Fibroblast of skin of right biceps (primary cell): ENCODE measurements at places on chromosomes 16 and 17.

- DNase-seq, result no peak
Measured at GRCh38 chr17:6573982-6574686, 17.8 kb upstream of the PITPNM3 start.

- peak; percentile 65 for DNase-seq
Measured at GRCh38 chr16:47143677-47144558, at the start of gene NETO2. Gene NETO2 (minus strand): TSS chr16:47143945. CDS start chr16:47143612, 333 bp downstream.

- DNase-seq, result peak; percentile 80
Measured at GRCh38 chr16:81945665-81946064, 65.6 kb downstream of the SDR42E1 start.

- DNase-seq, result no peak
Measured at GRCh38 chr16:70364399-70364798, 17.7 kb downstream of the DDX19A start.

DNA sequence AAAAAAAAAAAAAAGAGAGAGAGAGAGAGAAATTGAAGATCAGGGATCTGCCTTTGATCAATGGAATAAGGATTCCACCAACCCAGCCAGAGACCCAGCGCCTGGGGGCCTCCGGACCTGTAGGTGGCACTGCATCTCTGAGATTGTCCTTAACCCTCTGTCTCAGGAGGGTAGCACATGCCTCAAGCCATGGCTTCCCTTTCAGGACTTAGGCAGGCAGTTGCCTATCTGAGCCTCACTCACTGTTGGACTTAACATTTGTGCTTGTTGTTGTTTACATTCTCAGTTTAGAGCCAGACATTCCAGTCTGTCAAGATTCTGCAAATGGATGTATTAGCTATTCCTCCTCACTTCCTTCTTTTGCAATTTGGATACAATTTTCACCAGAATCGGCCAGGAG is 5.1 kb upstream of the SCNN1B start:
- no peak for DNase-seq

DNA sequence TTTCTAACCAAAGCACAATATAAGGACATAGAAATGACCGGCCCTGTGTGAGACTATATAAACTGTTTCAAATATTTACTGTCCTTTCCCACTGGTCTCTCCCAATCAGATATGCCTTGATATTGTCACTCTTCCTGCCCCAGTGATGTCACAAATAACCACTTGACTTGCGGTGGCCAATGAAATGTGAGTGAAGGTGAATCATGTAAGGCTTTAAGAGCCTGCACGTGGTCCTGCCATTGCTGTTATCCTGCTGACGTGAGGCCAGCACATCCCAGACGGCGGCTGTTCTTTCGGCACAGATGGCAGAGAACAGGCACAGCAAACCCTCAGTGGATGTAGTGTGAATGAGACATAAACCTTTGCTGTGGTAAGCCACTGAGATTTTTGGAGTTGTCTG is 5.4 kb upstream of the KLHL11 start:
- DNase-seq, result peak; percentile 10

GRCh38 chr17:82098939-82099763 is 1.1 kb upstream of the FASN start:
- no peak for DNase-seq

- DNase-seq, result no peak
Measured at GRCh38 chr17:43928609-43929008, 13.7 kb downstream of the PPY start.

DNA sequence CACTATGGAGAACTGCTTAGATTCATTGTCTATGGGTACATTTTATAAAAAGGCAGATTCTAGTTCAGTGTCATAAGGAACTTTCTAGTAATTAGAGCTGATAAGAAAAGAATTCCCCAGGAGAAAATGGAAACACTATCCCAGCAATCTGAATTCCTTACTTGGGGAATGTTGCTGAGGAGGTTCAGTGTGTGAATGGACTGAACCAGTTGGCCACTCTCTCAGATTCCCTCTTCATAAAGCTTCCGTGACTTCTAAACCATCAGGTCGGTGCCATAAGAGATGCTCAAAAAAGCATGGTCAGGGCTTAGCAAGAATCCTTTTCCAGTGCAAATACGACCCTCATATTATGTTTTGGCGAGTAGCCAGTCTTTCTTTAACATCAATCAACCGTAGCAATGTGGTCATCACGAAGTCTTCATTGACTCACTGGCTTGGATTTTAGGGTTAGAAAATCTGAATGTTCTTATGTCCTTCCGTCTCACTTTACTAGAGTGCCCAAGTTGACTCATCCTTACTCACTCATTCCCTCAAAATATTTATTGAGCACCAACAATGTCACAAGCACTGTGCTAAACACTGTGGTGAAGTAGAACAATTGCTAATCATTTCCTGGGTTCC is 102.7 kb upstream of the HLF start:
- peak; percentile 91 for DNase-seq

- peak; percentile 96 for DNase-seq
Measured at GRCh38 chr17:31696184-31696602, 162.9 kb downstream of the COPRS start.

GRCh38 chr16:80924372-80924978 is 82.2 kb downstream of the CMC2 start:
- peak; percentile 61 for DNase-seq

DNA sequence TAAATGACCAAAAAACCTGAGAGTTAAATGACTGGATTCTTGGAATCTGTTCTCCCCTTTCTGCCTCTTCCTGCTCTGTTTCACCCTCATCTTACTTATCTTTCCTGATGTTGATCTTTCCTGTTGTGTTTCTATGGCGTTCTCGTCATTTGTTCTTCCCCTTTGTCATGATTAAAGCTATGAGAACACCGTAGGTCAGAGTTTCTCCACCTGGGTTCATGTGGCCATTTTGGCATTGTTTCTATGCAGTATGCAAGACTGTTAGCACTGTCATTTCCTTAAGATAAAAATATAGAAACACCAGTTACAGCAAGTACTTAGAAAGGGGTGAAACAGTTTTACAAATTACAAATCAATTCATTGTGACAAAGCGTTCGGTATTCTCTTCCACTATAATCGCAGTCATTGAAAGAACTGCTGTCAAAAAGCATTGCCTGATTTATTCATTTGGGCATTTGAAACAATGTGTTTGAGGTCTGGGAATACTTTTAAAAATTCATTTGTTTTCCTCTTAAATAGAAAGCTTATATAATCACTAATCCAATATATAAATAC is 166.0 kb downstream of the PHKB start:
- no peak for DNase-seq

GRCh38 chr17:77036841-77037381 is 103.9 kb upstream of the SEC14L1 start:
- no peak for DNase-seq

- DNase-seq, result peak; percentile 49
Measured at GRCh38 chr17:19262650-19263631, 25.8 kb downstream of the EPN2 start.

GRCh38 chr17:17729620-17730249 is 48.5 kb downstream of the RAI1 start:
- DNase-seq, result no peak

DNA sequence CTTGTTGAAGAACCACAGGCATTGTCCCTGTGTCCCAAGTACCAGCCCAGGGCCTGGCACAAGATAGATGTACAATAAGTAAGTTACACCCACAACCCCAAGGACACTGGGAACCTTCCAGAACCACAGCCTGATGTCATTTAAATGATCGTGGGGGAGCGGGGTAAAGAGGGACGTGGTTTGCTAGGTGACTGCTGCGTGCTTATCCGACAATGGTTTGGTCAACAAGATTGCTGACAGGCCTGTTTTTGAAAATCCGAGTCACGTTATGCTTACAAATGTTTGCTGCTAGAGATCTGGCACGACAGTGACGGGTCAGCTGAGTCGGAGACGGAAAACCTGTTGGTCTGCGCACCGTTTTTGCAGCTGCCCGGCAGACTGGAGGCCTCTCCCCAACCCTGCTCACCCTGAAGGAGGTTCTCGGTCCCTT is 22.8 kb downstream of the COTL1 start:
- no peak for DNase-seq

DNA sequence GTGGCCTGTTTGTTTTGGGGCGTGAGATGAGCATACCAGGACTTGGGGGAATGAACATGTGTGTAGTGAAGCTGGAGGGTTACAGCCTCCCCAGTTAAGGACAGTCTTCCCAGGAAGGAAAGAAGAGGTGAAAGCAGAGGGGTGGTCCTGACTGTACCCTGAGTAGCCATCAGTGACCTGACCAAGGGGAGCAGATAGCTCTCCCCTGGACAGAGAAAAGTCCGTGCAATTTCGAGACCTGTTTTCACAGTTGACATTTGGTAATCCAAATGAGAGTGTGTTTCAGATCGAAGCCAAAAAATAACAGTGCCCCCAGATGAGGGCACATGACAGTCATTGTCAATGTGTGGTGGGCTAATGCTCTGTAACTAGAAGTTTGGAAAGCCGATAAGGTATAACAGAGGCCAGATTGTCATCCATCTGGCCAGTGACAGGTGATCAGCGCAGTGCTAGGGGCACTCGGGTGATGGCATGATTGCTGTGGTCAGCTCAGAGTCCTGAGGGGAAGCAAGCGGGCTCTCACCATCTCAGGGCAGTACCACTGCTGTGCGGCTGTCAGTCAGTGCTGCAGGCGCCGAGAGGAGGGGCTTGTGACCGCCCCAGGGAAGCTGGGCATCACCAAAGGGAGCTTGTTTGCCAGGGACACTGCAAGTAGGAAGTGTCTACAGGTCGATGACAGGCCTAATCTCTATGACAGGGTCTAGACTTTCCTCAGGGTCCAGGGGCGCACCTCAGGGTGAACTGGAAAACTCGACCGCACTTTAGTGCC is 1.1 kb upstream of the NME2 start:
- DNase-seq, result no peak

DNA sequence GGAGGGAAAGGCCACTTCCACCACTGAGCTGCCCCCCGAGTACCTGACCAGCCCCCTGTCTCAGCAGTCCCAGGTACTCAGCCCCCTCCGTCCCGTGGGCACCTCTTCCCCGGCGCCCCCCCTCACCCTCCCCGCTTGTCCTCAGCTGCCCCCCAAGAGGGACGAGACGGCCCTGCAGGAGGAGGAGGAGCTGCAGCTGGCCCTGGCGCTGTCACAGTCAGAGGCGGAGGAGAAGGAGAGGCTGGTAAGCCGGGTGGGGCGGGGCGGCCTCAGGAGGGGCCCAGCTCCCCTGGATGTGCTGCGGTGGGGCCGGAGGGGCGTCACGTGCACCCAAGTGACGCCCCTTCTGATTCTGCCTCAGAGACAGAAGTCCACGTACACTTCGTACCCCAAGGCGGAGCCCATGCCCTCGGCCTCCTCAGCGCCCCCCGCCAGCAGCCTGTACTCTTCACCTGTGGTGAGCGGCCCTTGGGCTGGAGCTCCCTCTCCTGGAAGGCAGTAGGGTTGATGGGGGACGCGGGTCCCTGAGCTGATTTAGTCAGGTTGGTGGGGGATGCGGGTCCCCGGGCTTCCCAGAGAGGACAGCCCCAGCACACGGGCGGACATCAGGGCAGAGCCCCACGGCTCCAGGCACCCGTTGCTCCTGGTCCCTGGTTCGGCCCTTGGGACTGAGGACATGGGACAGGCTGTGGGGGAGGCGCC is 9.5 kb upstream of the MRPL12 start:
- DNase-seq, result no peak

- no peak for DNase-seq
Measured at GRCh38 chr16:86075488-86075785, 176.5 kb downstream of the IRF8 start.

DNA sequence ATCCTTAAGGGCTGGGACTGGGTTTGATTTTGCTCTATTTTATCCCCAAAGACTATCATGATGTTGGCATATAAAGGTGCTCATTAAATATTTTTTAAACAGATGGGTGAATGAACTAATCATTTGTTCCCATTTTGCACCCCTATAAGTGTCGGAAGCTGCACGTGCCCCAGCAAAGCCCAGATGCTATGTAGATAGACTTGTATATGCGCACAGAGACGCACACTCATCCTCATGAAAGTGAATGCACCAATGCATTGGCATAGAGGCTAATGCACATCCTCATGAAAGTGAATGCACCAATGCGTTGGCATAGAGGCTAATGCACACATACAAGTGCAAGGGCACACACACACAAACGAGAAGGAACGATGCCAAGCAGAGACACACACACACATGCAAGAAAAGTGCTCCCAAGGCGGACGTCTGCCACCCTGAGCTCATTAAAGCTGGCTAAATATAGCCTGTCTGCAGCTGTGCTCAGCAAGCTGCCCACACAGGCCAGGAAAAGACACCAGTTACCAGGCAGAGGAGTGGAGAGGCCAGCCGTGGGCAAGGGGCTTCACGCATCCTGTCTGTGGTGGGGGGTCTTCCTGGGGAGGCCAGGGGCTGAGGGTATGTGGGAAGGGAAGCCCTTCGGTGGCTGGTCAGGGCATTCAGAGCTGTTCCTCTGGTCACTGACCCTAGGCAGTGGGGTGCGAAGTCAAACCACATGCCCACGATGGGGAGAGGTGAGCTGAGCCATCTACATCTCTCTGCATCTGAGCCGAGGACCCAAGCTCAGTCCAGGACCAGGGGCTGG is 52.6 kb downstream of the PIMREG start:
- DNase-seq, result no peak

DNA sequence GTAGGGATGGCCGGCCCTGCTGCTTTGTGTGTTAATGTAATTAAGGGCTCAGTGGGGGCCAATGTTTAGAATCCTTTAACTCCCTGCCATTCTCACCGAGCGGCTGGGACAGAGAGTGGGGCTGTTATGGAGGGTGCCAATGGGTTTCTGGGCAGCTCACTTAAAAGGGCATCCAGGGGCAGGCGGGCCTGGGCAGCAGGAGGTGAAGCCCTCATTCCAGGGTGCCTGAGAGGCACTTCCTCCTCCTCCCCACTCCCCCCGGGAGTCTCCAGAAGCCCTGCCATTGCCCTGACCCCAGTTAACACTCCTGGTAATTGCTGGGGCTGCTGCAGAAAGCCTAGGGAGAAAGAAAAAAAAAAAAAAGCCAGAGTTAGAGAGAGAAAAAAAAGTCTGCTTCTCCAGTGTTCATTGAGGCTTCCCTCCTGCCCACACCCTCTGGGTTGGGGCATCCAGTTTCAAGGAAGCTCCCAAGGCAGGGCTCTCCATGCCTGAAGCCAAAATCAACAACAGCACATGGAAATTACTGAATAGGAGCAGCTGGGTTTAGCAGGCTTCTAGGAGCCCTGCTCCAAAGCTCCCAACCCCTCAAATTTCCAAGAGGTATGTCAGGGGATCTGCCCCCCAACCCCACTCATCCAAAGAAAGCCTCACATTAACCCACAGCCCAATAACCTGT is 28.0 kb downstream of the CUEDC1 start:
- peak; percentile 72 for DNase-seq
